CD4-positive, alpha-beta T cell treated with Interleukin-10 for 1 hour (primary cell): ENCODE measurements at places on chromosomes 1 and 21.

GRCh38 chr1:240538776-240539430 is 73.1 kb downstream of the GREM2 start:
- no peak for DNase-seq

- DNase-seq = no peak
Observed at GRCh38 chr1:26550946-26551345, 21.4 kb downstream of the RPS6KA1 start.

GRCh38 chr1:19705464-19705863 is 40.8 kb downstream of the HTR6 start:
- no peak for DNase-seq

- no peak for DNase-seq
Observed at GRCh38 chr1:30904191-30904961, 4.2 kb downstream of the SDC3 start.

GRCh38 chr1:74406759-74407158 is 105.7 kb downstream of the LRRC53 start:
- DNase-seq = no peak

- DNase-seq = peak; percentile 39
Observed at GRCh38 chr1:175174309-175175102, 18.1 kb downstream of the KIAA0040 start.

DNA sequence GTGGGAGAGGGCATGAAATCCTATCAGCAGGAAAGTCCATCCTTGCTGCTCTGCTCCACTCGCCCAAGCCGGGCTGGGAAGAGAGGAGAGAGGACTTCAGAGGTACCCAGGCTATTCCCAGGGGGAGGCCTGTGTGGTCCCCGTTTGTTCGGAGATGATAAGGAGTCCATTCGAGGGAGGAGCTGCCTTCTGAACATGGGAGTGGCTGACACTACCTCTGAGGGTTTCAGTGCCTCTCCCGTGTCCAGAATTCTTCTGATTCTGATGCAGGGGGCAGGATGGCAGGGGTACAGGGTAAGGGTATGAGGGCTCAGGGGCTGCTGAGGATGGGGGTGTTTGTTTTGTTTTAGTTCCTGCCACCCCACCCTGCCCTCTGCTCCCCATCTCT is 40.4 kb downstream of the BACE2 start:
- DNase-seq = no peak

DNA sequence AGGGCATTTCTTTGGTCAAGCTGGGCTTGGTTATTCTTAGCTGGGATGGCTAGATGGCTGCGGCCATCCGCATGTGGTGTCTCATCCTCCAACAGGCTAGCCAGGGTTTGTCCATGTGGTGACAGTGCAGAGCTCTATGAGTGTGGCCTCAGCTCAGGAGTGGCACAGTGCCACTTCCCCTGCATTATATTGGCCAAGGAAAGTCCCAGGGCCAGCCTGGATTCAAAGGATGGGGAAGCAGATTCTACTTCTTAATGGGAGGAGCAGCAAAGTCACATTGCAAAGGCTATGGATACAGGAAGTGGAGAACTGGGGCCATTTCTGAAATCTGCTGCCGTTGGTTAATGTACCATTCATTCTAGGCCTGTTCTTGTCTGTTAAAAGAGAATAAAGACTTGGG is 34.4 kb downstream of the STUM start:
- DNase-seq = no peak

- DNase-seq = no peak
Observed at GRCh38 chr1:209629621-209630382, 22.4 kb downstream of the LAMB3 start.

DNA sequence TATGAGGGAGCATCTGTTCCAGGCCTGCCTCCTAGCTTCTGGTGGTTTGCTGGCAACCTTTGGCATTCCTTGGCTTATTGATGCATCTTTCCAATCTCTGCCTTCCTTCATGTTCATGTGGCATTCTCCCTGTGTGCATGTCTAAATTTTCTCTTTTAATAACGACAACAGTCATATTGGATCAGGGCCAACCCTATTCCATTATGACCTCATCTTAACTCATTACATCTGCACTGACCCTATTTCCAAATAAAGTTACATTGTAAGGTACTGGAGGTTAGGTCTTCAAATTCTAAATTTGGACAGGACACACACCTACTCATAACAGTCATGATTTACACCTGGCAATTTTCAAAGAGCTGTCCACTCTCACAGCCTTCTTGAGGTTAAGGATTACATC is 117.2 kb upstream of the FGGY start:
- no peak for DNase-seq

DNA sequence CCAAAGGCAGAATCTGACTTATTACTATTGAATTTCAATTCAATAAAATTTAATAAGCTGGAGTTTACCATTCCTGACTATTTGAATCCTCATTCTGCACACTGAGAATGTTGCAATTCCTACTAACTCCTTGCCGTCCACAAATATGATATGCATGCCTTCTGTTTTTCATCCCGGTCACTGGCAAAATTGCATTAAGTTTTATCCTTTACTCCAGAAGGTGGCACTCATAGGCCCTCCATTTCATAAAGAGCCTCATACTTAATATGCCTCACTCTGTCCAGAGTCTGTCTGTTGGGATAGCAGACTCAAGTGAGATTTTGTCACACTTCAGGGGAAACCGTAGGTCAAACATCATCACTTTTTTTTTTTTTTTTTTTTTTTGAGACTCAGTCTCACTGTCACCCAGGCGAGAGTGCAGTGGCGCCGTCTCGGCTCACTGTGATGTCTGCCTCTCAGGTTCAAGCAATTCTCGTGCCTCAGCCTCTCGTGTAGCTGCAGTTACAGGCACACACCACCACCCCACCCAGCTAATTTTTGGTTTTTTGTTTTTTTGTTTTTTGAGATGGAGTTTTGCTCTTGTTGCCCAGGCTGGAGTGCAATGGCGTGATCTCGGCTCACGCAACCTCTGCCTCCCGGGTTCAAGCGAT is 27.3 kb downstream of the F11R start:
- DNase-seq = peak; percentile 30
